RKO (cell line): ENCODE measurements at places on chromosomes 1 and 21.

- no peak for DNase-seq
These were observed 123.9 kb downstream of the CASZ1 start for GRCh38 chr1:10672343-10673050.

GRCh38 chr21:24025101-24025500 is 1582.2 kb downstream of the MRPL39 start:
- DNase-seq = no peak

DNA sequence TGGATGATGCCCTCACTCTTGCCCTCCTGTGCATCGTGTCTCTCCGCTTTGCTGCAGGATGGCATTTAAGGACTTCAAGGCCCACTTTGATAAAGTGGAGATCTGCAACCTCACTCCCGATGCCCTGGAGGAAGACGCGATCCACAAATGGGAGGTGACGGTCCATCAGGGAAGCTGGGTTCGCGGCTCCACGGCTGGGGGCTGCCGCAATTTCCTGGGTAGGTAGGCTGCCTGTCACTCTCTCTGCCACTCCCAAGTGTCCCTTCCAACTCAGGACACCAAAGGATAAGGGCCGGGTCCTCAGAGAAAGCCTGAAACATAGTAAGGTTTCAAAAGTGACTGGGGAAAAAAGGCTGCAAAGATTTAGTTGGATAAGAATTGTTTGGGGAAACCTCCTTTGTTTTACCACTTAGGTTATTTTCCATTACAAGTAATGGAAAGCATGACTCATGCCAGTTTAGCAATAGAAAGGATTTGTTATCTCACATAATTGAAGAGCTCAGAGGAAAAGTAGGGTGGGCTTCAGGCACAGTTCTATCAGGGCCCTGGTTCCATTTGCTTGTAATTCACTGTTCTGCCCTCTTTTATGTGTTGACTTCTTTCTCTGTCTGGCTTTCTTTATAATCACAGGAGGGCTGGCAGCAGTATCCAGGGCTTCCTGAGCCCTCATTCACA is 31.9 kb downstream of the CAPN9 start:
- no peak for DNase-seq

DNA sequence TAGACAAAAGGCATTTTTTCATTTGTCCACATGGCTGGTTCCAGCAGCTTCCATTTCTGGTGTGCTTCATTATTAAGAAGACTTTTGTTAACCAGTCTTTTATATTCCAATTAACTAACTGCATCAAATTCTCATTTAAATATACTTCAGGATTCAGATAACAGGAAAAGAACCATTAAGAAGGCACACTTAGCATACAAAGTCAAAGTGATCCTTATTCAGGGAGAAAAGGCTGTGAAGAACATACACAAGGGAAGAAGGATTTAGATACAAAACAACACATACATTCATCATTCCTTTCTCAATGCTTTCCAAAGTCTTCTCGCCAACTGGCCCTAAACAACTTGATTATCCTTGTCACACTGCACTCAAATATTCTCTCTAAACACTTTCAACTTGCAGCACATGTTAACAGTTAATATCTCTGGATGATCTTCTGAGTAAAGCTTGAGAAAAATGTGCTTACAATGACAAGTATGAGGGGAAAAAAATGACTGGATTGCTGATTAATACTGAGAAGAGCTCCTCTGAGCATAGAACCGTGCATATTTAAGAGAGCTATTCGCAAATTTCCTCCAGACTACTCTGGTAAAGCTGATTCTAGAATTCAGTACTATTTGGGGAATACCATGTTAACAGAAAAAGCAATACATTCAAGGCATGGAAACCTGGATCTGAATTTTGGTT is 225.2 kb upstream of the TNR start:
- DNase-seq = no peak

DNA sequence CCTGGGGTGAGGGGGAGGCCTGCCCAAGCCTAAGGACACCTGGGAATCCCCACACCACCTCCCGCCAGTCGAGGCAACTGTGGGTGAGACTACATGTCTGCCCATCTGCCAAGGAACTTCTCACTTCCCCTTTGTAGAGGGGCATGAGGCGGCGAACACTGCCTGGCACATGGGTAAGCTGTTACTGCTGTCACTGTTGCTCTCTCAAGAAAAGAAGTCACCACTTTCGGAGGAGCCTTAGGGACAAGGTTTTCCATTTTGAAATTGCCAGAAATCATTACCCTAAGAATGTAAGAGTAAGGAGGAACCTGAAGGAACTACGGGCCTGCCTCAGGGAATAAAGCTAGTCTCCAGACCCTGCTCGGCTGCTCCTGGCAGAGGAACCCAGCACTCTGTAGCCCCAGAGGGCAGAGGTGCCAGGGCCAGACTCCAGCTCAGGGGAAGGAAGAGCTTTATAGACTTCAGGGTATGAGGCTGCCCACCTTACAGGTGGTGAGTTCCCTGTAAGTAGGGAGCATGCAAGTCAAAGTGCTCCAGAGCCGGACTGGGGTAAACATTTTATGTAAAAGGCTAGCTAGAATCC is 23.3 kb downstream of the SLC2A1 start:
- no peak for DNase-seq

GRCh38 chr1:11352816-11353799 is 80.1 kb downstream of the UBIAD1 start:
- DNase-seq = no peak

GRCh38 chr1:155198547-155198906 is 9.2 kb downstream of the THBS3 start:
- DNase-seq = no peak

- peak; percentile 68 for DNase-seq
These were observed 1.1 kb downstream of the DFFB start for GRCh38 chr1:3858231-3858981.

DNA sequence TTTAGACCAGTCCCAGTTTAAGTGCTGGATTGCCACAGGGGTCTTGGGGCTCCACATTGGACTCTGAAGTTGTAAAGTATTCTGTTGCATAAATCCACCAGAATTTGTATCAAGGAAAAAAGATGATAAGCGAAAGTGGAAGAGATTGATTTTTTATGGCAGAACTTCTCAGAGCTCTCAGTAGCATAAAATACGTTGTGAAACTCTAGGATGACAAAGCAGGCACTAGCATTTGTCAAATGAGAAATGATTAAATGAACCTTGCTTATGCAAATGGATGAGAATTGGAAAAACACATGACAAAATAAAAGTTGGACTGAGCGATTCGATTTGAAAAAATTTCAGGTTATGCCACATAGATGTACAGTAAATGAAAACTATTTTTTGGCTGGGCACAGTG is 253.8 kb upstream of the RAB4A start:
- DNase-seq = no peak

- DNase-seq = peak; percentile 67
These were observed 622.4 kb upstream of the PKN2 start for GRCh38 chr1:88061492-88062177.

GRCh38 chr1:156750191-156750672 is 1.2 kb downstream of the HDGF start:
- DNase-seq = peak; percentile 84

GRCh38 chr1:95067568-95067967 is 5.2 kb downstream of the ALG14 start:
- no peak for DNase-seq

DNA sequence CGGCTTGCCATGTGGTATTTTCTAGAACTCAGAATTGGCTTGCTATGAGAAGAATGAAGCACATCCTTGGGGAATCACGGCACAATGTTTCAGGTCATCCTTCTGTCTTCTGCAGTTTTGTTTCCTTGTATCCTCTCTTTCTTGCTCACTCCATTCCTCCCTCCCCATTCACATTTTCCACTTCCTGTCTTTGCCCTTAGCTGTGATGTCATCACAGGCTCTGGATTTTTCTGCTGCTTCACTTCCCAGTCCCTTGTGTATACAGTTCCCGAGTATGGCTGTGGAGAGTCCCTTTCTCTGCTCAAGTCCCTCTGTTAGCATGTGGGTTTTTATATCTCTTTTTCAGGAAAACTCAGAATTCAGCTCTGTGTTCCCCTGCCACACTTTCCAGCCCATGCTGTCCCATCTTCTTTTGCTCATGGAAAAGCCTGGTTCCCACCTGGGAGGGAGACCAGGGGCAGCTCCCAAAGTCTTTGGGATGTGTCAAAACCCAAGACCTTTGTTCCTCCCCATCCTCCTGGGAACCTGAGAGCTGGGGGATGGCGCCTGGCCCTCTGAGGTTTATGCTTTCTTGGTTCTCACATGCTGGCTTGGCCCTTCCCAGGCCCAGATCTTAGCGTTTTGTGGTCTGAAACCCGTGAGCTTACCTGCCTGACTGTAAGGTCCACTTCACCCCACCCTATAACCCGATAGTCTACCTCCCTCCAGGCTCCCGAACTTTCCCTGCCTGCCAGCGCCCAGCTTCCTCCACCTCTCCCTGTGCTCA is 4.8 kb upstream of the RGS16 start:
- DNase-seq = no peak

GRCh38 chr21:45611939-45612664 is 31.4 kb upstream of the PCBP3 start:
- DNase-seq = no peak

- DNase-seq = no peak
These were observed 51.9 kb downstream of the AGPAT3 start for GRCh38 chr21:43916691-43917514.

- peak; percentile 47 for DNase-seq
These were observed at the start of gene TTC22 for GRCh38 chr1:54800899-54801759. Gene TTC22, minus strand, starts transcription at chr1:54801323. Its CDS starts 160 bp downstream, at chr1:54801163.

DNA sequence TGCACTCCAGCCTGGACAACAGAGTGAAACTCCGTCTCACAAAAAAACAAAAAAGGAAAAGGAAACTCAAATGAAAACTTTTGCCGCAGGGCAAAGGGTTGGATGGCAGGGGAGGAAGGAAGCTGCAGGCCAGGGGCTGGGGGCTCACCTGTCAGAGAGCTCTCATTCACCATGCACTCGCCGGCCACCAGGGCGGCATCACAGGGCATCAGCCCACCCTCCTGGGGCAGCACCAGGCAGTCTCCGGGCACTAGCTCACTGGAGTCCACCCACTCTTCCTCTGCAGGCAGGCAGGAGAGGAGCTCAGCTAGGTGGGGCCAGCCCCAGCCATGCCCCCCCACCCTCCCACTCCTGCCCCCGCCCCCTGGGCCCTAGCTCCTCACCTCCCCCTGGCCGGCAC is 11.9 kb downstream of the ATP13A2 start:
- no peak for DNase-seq

GRCh38 chr1:237673631-237674030 is 217.1 kb downstream of the ZP4 start:
- no peak for DNase-seq

GRCh38 chr1:154756793-154757548 is 113.1 kb downstream of the KCNN3 start:
- no peak for DNase-seq

DNA sequence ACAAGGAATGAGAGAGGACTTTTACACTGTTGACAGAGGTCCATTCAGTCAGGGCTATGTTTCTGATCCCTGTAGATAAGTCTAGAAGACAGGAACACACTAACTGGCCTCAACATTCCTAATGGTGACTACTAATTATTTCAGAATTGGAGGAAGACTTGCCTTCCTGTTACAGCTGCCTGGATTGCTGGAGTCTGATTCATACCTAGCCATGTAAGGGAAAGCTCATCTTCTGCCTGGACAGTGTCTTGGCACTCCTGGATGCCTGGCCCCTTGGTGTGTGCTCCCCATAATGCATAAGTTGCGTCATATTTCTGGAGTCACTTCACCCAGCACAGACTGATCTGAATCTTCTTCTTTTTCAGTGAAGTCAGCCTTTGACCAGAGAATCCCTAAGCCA is 326.0 kb upstream of the RUNX1 start:
- DNase-seq = no peak

GRCh38 chr1:87951852-87952251 is 623.2 kb downstream of the LMO4 start:
- DNase-seq = no peak

- no peak for DNase-seq
These were observed 4.9 kb upstream of the SLC44A5 start for GRCh38 chr1:75615613-75616435.

DNA sequence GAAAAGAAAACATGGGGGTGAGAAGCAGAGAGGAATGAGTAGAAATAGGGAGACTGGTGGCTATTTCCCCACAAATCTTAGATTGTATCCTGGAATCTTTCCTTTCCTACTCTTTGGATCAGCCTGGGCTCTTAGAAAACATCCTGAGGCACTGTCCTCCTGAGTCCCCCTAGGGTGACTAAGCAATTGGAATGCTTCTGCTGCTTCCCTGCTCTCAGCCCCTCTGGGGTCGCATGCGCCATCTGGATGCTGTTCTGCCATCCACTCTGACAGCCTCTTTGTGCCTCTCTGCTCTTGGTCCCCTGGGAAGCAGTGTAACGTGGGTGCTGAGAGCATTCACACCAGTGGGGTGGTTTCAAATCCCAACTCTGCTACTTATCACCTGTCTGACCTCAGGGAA is 443.0 kb downstream of the SIPA1L2 start:
- no peak for DNase-seq

DNA sequence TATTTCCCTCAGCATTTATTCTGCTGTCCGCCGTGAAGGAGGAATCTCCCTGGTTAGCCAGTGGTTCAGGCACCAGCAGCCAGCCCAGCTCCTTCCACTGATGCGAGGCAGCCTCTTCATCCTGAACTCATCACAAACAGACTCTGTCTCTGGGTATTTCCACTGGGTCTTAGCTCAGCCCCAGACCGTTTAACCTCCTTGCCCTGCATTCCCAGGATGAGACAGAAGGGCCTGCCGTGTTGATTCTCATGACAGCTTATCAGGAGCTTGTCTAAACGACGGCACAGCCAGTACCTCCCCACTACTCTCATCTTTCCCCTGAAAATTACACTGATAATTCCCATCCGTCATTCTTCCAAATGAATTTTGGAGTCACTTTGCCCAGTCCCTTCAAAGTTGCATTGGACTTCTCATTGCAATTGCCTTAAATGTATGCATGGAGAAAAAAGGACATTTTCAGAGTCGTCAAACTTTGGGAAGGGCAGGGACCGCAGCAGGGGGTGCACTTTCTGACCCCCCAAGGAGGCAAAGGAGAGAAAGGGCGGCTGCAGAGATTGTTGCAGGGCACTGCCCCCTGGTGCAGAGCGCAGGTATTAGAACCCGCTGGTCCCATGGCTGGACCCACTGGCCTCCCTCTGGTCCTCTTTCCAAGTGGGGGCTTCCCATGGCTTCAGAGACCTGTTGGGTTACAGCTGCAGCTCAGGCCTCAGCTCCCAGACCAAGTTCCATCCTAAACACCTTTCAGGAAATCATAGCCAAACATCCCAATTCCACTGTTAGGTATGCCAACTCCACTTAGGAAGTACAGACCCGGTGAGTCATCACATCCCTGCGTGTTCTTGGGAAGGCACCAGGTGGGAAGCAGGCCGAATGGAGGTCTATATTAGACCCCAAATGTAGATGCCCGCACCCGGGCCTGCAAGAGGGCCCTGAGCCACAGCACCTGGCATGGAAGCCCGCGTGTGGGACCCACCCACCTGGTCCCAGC is 3.7 kb upstream of the MEGF6 start:
- no peak for DNase-seq
